ENCODE measurements at places on chromosomes 6 and 20.

DNA sequence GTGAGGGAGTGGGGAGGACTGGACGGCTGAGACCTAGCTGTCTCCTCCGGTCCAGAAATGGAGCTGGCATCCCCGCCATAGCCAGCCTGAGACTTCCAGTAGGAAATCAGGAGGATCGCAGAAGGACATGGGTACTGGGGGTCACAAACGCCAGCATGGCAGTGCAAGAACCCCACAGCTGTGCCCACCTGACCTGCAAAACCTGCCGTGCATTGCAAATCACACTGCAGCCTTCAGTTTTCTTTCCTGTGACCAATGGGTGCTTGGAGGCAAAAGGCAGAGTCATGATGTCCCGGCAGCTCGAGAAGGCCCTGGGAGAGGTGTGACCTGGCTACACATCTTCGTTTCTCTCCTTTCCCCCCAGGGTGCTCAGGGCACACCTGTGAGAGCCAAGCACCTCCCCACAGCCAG, 23.3 kb upstream of the PHACTR3 start:
- DNase-seq: no peak

DNA sequence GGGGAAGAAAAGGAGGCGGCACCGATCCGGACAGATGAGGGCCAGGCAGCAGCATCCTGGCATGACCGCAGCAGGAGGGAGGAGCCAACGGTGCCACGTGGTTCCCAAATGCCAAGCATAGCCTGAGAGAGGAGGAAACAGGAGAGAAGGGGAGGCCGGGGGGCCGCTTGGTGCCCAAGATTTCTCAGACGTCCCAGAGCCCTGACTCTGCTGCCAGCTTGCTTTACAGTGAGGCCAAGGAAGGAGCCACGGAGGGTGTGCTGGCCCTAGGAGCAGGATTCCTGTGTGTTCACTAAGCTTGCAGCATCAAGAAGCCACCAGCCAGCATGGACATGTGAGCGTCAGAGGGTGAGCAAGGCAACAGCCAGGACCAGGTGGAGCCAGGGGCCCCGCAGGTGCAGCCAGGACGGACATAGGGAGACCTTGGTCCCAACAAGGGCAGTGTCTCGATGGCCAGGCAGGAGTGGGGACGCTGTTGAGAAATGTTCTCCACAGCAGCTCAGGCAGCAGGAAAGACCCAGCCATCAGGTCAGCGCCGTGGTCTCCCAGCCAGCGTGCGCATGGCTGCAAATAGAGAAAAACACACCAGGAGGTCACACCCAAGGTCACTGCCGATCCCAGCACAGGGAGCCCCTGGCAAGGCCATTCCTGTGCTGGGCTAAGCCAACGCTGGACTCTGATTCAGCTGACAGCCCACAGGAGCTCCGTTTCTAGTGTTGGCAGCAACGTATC, 143.7 kb downstream of the DLL1 start:
- no peak for DNase-seq

DNA sequence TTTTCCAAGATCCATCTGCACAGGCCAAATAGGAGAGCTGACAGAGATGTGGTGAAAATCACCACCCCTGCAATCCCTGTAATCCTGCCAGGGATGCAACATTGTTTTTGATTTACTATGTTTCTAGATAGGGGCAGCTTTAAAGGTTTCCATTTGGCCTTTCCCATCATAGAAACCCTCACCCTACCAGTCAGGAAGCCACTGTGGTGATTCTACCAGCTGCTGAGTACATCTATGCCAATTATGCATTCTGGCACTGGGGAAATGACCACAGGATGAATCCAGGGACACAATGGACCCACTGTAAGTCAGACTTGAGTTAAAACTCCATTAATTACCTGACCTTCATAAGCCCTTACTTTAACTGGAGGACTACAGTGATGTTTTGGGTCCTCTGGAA, 130.4 kb downstream of the TNFRSF21 start:
- no peak for DNase-seq

GRCh38 chr20:42130810-42131596, 512.8 kb upstream of the CHD6 start:
- DNase-seq: no peak

DNA sequence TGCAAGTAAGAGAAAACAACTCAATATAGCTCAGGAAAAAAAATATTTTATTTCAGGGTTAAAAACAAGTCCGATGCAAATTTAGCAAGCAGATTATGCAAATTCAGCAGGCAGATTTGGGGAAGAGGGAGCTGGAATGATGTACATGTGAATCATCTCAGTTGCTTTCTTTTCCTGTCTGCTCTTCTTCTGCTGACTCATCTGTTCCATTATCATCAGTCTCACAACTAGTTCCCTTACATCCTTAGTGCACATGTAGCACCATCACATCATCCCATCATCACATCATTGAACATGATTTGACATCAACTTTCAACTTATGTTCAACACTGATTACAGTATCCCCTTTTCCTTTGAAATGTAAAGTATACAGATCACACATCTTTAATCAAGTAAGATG, 11.5 kb upstream of the DEFB113 start:
- no peak for DNase-seq

DNA sequence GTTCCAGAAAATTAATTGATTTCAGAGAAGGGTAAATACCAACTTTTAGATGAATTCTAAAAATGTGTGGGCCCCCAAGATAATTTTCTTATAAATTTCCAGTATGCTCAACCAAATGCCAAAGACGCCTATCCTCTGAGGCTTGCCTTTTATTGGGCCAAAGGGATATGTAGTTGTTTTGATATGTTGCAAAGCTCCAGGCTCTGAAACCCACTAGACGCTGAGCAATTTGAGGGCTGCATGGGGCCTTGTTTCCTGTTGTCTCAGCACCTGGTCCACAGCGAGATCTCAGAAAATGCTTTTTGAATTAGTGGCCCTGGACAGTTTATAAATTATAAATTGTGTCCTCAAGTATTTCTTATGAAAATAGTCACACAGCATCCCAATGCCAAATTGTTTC, 397.2 kb downstream of the SAMD5 start:
- DNase-seq: no peak

DNA sequence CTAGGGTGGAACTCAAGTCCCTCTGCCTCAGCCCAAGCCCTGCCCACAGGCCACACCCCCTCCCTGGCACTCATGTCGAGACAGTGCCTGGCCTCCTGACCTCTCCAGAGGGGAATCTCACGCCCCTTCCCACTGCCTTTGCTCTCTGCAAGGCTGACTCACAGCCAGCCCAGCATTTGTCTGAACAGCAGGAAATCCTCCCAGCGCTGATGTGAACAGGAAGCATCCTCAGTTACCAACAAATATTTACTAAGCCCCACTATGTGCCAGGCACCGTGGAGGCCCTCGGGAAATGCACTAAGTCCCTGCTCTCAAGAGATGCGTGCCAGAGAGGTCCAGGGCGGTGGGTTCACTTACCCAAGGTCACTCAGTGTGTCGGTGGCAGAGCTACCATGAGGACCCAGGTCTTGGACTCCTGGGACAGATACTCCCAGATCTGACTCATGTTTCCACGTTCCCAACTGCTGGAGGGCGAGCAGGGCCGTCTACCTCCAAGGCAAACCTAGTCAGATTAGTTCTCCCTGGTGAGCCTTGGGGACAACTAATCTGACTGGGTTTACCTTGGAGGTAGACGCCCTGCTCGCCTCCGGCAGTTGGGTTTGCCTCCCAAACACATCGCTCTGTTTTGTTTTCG, 7.8 kb downstream of the ADA start:
- DNase-seq: no peak

GRCh38 chr6:168597471-168597875, 156.5 kb downstream of the SMOC2 start:
- DNase-seq: no peak

GRCh38 chr6:108755257-108756240, 92.7 kb upstream of the ARMC2 start:
- DNase-seq: no peak

- DNase-seq: no peak
These were observed 237.1 kb downstream of the ANKRD60 start for GRCh38 chr20:57991211-57991881.

DNA sequence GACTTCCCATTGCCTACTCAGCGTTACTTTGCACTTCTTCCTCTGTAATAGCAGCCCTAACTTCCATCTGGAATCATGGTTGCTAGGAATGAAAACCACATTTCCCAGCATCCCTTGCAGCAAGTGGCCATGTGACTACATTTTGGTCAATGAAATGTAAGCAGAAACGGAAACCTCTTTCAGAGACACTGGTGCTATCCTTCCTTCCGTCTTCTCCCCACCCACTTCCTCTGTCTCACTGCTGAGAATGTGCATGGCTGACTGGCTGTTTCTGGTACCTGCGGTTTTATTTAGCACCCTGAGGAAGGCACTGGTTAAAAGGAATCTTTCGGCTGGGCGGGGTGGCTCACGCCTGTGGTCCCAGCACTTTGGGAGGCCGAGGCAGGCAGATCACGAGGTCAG, 107.4 kb downstream of the SCML4 start:
- DNase-seq: no peak

DNA sequence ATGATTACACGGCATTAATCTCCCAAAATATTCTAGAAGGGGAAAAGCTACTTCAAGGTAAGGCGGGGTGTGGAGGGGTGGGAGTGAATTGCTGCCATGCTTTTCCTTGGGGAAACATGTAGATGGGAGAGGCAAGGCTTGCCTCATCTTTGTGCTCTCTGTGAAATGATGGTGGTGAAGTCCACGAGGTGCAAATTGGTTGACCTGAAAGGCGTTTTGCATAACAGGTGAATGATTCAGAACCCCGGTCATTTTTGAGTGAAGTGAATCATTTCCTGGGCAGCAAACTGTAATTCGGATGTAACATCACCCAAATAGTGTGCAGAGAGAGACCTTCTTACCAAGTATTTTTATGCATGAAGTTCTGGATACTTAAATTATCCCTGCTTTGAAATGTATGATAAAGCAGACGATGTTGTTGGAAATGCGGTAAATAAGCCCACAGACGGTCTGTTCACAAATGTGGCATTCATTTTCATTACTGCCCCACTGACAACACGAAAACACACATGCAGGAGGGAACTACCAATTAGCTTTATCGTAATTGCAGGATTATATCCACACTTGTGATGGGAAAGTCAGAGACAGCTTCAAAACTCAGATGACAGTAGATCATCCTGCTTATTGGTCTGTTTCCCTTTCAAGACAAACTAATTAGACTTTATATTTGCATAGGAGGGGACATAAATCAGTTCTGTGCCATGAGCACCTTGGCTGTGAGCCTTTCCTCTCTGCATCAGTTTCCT, 3.0 kb downstream of the CDH4 start:
- no peak for DNase-seq

GRCh38 chr6:125114248-125114858, 39.2 kb upstream of the TPD52L1 start:
- no peak for DNase-seq
